Smooth muscle cell of the umbilical artery (primary cell): ENCODE measurements at places on chromosomes 7 and 10. TPM values are rescaled to one million over a fixed set of nuclear protein-coding genes. Genes with fewer than 3 reads are reported as not detected.

ZNF488 gene
- total RNA-seq = under 0.01 TPM in 1 of 2 replicates, not detected in the other

ZWINT gene
- 3.6 and 18.5 TPM in 2 replicates for total RNA-seq

STN1 gene
- 36.8 and 37.9 TPM in 2 replicates for total RNA-seq

NRBF2 gene
- 50.8 and 52.0 TPM in 2 replicates for total RNA-seq

OR2A2 gene
- total RNA-seq = not detected in 2 replicates

PON3 gene
- not detected in 2 replicates for total RNA-seq

SORCS1 gene
- under 0.01 TPM in 1 of 2 replicates, not detected in the other for total RNA-seq

FEZF1 gene
- not detected in 2 replicates for total RNA-seq

ZNF800 gene
- 12.5 and 19.2 TPM in 2 replicates for total RNA-seq

MGMT gene
- 11.6 and 15.1 TPM in 2 replicates for total RNA-seq

CNPY1 gene
- not detected in 2 replicates for total RNA-seq

LIPK gene
- total RNA-seq = not detected in 2 replicates

CYP26A1 gene
- not detected in 2 replicates for total RNA-seq

SPDYE2B gene
- total RNA-seq = not detected in 2 replicates

ATE1 gene
- total RNA-seq = 34.9 and 35.0 TPM in 2 replicates

GIMAP7 gene
- total RNA-seq = not detected in 2 replicates
